ENCODE measurements at places on chromosomes 2 and 18. TPM values are rescaled to one million over a fixed set of nuclear protein-coding genes. Genes with fewer than 3 reads are reported as not detected.

Gene NDUFS1
- total RNA-seq = 89.0 TPM

Gene CD302
- 3.2 TPM for total RNA-seq

Gene FSIP2
- total RNA-seq = 0.04 TPM

Gene PFN4
- not detected for total RNA-seq

Gene ZSWIM2
- not detected for total RNA-seq

Gene MC5R
- 0.38 TPM for total RNA-seq

Gene SPDYA
- total RNA-seq = not detected

Gene DPP10
- total RNA-seq = 0.38 TPM

Gene MAL
- 472 TPM for total RNA-seq

Gene TMEM169
- total RNA-seq = 0.09 TPM

Gene AQP12A
- not detected for total RNA-seq

Gene CXCR1
- 1.3 TPM for total RNA-seq

Gene RASGRP3
- 1.9 TPM for total RNA-seq

Gene C2orf15
- total RNA-seq = 0.49 TPM

Gene STEAP3
- total RNA-seq = 24.1 TPM

Gene STPG4
- total RNA-seq = not detected

Gene SPP2
- not detected for total RNA-seq

Gene HRH4
- not detected for total RNA-seq

Gene SCN7A
- 23.1 TPM for total RNA-seq

Data from esophagus squamous epithelium (tissue), 5 donors.